CD8-positive, alpha-beta T cell (primary cell): ENCODE measurements at places on chromosomes 5 and 9.

- DNase-seq: no peak
Observed at GRCh38 chr9:85414390-85414789, 327.4 kb downstream of the AGTPBP1 start.

DNA sequence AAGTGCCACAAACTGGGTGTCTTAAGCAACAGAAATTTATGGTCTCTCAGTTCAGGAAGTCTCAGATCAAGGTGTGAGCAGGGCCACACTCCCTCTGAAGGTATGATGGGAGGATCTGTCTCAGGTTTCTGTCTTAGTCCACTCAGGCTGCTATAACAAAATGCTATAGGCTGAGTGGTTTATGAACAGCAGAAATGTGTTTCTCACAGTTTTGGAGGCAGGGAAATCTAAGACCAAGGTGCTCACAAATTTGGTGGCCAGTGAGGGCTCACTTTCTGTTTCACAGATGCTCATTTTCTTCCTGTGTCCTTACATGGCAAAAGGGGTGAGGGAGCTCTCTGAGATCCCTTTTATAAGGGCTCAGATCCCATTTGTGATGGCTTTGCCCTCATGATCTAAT is 281.4 kb downstream of the CWC27 start:
- no peak for DNase-seq

- no peak for DNase-seq
Observed at GRCh38 chr5:158765407-158765806, 334.3 kb downstream of the EBF1 start.

DNA sequence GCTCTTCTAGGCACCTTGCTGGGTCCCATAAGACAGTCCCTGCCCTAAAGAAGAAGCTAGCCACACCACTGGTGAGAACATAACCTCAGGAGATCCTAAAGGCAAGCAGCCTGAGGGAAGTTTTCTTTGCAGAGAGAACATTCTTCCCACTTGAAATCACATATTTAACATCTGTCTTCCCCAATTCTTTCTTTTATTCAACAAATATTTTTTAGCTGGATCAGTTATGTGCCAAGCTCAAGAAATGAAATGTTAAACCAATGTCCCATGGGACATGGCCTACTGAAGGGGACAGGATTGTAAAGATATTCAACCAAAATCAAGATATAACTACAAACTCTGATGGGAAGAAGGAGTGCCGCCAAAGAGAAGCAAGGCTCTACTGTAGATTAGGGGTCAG is 36.5 kb downstream of the FOXI1 start:
- DNase-seq: no peak

DNA sequence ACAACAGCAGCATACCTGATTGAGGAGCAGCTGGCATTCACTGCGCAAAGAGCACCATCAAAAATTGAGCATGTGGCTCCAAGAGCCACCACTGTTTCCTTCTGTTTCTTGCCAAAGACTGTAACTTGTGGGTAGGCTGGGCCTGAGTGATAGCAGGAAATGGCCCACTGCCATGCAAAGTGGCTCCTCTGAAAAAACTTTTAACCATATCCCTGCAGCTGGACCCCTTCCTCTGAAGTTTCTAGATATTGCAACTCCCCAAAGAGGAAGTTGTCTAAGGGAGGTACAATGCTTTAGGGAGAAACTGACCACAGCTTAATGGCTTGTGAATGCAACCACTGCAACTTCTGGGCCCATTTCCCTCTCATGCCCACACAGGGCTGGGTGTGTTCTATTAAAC is 355.4 kb upstream of the PDE4D start:
- DNase-seq: no peak

DNA sequence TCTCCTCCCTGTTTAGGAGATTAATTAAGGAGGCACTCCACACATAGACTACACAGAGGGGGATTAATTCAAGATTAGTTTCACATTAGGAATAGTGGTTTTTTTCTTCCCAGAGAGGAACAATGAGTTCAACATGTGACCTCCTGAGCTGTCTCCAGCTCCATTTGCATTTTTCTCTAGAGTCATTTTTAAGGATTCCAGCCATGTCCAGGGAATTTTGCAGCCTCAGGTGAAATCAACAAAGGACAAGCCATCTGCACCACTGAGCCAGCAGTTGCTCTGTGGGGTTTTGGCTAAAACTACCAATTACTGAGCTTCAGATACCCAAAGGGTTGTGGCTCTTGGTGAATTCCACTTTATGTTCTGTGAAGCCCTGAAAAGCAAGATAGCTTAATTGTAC is 258.5 kb upstream of the PPP1R2B start:
- DNase-seq: no peak

DNA sequence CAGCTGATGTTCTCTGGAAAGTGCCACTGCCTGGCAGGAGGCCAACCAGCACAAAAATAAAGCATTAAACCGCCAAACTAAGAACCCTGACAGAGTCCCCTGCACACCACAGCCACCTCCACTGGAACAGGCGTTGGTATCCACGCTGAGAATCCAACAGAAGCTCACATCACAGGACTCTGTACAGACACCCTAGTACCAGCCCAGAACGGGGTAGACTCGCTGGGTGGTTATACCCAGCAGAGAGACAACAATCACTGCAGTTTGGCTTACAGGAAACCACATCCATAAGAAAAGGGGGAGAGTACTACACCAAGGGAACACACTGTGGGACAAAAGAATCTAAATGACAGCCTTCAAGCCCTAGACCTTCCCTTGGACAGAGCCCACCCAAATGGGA is 15.0 kb upstream of the POU5F2 start:
- DNase-seq: no peak

DNA sequence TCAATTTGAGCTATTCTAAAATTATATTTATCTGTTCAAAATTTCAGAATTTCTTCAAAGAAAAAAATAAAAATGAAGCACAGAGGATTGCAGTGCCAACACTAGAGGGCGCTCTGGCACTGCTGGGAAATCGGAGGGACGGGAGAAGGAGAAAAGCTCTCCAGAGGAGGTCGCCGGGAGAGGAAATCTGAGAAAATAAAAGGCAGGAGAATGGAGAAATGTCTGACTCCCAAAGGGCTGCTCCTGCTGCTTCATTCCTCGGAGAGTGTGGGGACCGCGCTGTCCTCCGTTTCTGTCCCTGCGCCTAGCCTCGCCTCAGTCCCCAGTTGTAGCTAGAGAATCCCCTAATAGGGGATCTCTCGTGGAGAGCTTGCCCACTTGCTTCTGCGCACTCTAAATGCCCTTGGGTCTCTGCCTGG is 40.0 kb upstream of the ARSB start:
- DNase-seq: peak; percentile 65

- DNase-seq: no peak
Observed at GRCh38 chr5:75890546-75890945, 173.3 kb upstream of the POC5 start.
